ENCODE measurements at places on chromosomes 2 and 18.

DNA sequence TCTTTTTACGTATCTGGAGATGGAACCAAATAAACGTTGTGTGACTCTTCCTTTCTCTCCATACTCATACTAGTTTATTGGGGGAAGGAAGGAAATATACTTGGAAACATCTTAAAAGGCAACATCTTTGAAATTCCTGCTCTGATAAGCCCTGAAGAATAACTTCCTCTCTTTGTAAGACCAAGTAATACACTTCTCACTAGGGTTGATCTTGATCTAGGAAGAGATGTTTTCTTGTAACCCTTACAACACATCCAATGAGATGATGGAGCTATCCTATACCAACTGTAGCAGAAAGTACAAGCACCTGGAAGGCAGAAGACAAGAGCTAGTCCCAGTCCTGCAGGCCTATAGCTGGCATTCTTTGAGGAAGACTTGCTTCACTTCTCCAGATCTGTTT is 2.0 kb downstream of the ANKRD44 start:
- no peak for DNase-seq

GRCh38 chr18:35653392-35654135 is 72.0 kb downstream of the GALNT1 start:
- DNase-seq: no peak

GRCh38 chr2:48651158-48651790 is 33.6 kb downstream of the GTF2A1L start:
- DNase-seq: no peak

DNA sequence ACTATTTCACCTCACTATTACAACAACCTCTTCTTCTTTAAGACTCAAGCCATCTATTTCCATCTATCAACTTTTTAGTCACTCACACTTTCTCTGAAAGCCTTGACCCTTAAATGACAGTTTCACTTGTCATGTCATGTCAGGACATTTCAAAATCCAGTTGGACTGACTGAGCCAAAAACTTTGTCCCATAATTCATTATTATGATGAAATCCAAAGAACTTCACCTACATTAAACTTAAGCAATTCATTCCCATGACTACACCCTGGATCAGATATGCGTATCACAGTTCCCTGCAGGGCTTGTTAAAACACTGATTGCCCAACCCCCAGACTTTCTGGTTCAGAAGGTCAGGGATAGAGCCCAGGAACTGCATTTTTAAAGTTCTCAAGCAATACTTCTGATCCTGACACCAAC is 26.5 kb downstream of the LDAH start:
- DNase-seq: peak; percentile 74

DNA sequence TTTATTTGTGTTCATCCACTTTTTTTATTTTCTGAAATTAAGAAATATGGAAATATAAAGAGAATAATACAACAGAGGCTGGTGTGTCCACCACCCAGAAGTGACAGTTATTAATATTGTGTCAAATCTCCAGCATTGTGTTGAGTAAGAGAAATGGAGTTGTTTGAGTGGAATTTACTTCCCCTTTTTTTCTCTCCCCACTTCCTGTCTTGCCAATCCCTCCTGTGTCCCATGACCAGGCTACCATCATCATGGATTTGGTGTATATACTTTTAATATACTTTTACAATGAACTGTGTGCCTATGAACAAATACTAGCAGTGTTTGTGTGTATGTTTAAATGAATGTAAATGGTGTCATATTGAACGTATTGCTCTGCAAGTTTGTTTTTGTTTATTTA is 276.9 kb upstream of the SKOR2 start:
- DNase-seq: no peak

DNA sequence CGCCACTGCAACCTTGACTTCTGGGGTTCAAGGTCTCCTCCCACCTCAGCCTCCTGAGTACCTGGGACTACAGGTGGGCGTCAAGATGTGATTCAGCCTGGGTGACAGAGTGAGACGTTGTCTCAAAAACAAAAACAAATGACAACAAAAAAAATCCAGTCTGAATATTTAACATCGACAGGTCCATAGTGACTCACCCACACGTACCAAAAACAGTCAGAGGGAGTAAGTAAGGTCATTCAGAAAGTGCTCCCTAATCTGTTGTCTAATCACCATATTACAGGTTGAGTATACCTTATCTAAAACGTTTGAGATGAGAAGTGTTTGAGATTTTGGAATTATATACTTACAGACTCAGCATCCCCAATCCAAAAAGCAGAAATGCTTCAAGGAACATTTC is 24.4 kb downstream of the SAP130 start:
- DNase-seq: no peak

DNA sequence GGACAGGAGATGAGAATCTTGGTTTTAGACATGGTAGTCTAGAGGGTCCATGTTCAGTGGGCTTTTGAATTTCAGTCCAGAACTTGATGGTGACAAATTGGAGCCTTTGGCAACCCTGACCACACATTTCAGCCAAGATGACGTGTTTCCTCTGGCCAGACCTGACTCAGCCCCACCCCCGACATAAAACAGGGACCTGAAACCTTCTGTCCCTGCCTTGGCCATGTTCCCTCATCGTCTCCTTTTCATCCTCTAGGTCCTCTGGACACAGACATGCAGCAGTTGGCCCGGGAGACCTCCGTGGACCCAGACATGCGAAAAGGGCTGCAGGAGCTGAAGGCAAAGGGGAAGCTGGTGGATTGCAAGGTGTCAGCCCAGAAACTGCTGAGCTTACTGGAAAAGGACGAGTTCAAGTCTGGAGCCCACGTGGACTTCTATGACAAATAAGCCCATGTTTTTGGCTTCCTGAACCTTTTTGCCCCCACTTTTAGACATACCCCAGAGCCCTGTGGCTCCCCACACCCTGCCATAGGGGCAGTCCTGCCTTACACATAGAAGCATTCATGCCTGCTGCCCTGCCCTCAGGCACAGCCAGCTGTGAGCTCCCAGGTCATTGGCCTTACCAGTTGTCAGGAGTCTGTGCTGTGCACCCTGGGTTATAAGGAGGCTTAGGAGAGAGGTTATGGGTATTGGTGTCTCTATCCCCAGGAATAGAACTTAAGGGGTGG is 4.0 kb downstream of the SPR start:
- no peak for DNase-seq

GRCh38 chr2:156803243-156803642 is 367.1 kb downstream of the GPD2 start:
- DNase-seq: no peak

GRCh38 chr2:21099281-21099907 is 24.4 kb upstream of the TDRD15 start:
- DNase-seq: no peak

DNA sequence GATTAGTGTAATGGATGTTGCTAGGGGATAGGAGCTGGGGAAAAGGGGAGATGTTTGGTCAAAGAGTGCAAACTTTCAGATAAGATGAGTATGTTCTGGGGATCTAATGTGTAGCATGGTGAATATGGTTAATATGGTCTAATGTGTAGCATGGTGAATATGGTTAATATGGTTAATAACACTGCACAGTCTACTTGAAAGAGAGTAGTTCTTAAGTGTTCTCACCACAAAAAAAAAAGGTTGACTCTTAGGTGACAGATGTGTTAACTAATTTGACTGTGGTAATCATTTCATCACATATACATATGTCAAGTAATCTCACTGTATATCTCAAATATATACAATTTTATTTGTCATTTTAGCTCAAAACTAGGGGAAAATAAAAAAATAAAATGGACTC is 121.3 kb upstream of the CD226 start:
- DNase-seq: no peak

GRCh38 chr2:16287281-16287680 is 346.9 kb downstream of the MYCN start:
- no peak for DNase-seq

DNA sequence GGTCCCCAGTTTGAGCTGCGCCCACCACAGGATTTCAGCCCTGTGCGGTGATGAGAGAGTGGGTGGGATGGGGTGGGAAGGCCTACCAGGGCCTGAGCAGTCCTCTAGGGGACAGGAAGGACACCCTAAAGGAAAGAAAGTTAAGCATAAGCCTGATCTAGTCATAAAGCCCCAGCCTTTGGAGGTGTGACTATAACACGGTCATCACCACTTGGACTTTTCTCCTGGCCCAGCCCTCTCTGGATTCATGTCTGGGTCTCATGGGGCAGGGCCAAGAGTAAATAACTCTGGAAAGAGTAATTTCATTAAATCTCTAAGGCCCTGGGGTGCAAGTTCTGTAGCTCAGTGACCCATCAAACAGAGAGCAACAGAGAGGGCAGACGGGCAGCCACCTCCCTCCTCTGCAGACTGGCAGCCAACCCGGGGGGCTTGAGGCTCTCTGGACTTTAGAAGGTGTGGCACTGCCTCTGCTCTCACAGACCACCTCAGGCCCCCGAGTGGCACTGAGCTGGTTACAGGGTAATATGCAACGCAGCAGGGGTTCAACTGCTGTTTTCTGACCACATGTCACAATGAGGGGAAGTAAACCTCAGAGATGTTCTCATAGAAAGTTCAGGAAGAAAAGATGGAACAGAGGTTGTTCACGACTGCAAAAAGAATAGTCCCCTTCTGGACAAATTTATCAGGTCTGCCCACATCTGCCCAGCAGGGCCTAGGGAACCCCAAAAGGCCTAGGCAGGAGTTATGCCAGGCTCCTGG is 41.5 kb downstream of the TGFA start:
- DNase-seq: no peak

DNA sequence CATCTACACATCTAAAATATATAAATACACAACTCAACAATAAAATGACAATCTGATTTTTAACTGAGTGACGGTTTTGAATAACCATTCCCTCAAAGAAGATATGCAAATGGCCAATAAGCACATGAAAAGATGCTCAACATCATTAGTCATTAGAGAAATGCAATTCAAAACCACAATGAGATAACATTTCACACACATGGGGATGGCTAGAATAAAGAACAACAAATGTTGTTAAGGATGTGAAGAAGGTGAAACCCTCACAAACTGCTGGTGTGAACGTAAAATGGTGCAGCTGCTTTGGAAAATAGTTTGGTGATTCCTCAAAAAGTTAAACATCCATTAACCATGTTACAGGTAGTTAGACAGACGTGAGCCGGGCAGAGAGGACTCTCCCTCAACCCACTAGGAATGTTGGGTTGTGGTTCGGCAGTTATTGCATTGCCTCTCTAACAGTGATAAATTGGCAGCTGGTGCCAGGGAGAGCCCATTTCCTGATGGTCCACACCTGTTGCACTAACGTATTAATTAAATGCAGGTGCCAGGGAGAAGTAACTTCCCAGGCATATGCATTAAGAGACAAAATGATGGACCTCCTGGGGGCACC is 22.3 kb upstream of the DUSP2 start:
- no peak for DNase-seq

GRCh38 chr2:8312861-8313830 is 368.7 kb upstream of the ID2 start:
- DNase-seq: no peak

DNA sequence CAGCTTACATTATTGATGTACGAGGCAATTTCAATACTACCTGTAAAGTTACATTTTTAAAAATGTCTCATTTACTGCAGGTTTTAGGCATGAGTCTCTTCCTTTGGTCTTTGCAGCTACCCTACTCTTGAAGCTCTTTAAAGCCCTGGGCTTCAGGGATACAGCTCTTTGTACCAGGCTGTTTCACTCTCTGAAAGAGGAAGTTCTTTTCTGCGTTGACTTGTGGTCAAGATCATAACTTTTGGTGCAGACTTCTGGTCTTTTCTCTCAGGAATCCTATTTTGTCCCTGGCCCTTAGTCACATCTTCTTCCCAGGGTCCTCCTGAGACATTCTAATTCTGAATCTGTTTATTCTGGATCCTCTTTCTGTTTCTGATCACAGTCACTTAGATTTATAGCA is 16.6 kb upstream of the HRH4 start:
- no peak for DNase-seq

DNA sequence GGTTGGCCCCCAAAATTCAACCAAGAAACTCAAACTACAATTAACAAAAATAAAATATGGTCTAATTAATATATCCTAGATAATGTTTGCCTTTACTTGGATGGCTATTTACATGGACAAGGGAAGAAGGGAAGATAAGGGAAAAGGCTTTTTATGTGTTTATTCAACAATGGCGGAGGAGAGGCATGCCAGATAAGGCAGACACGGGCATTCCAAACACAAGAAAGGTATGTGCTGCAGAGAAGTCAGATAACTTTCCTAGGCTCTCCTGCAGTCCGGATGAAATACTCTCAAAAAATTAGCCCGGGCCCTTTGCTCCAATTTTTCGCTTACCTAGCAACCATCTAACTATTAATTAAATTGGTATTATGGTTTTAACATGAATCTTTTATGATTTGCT is 5.1 kb upstream of the TTR start:
- DNase-seq: no peak

GRCh38 chr2:119679846-119680245 is 845 bp downstream of the TMEM177 start:
- DNase-seq: no peak

DNA sequence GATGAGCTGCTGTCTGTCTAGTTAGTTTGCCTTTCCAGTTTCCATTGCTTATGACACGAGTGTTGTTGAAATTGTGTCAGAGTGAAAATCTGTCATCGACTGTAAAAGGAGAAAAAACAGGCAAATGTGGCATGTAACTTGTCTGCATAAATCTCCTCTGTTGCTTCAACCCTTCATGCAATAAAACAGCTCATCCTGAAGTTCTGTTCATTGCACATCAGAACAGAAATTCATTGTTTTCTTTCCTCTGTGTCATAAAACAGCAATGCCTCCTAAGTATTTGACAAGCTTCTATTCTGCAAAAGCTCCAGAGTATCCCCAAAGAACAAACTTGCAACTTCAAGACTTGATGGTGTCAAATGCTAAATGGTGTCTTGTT is 432.1 kb downstream of the MEIS1 start:
- DNase-seq: no peak

GRCh38 chr2:144067506-144067905 is 452.4 kb downstream of the ZEB2 start:
- no peak for DNase-seq

- DNase-seq: no peak
Observed at GRCh38 chr2:5368263-5368662, 323.9 kb upstream of the SOX11 start.

GRCh38 chr2:110717734-110718133 is 14.6 kb upstream of the ACOXL start:
- DNase-seq: no peak

- no peak for DNase-seq
Observed at GRCh38 chr2:171521361-171522051, 768 bp upstream of the CYBRD1 start.

- no peak for DNase-seq
Observed at GRCh38 chr2:96225016-96225533, 16.4 kb upstream of the STARD7 start.

DNA sequence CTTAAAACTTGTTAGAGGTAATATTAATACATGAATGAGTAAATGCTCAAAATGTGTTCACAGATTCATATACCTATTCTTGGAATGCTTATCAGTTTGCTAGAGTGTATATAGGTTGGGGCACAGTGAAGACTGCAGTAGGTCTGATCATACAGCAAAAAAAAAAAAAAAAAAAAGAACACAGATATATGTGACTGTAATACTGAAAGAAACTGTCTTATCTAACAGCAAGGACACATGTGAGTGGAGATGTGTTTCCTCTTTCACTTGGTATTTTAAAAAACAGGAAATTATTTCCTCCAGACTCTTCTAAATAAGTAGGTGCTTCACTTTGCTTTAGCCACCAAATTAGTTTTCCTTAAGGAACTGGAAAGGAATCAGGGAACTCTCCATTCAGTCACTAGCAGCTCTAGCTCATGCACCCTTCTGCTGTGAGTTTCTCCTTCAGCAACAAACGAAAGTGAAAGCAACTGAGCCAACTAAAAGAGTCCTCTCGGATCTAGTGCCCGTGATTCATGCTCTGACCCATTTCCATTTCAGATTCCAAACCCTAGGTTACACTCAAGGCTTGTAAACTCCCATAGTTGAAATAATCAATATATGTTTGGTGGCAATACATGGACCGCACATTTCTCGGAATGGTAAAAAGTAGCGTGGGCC is 98.5 kb downstream of the DSEL start:
- peak; percentile 7 for DNase-seq
